ENCODE measurements at places on chromosomes 5 and 9.

GRCh38 chr5:154087260-154087659 is 48.5 kb downstream of the MFAP3 start:
- DNase-seq = no peak

- DNase-seq = no peak
These were observed 141.1 kb upstream of the TARS1 start for GRCh38 chr5:33299621-33300208.

DNA sequence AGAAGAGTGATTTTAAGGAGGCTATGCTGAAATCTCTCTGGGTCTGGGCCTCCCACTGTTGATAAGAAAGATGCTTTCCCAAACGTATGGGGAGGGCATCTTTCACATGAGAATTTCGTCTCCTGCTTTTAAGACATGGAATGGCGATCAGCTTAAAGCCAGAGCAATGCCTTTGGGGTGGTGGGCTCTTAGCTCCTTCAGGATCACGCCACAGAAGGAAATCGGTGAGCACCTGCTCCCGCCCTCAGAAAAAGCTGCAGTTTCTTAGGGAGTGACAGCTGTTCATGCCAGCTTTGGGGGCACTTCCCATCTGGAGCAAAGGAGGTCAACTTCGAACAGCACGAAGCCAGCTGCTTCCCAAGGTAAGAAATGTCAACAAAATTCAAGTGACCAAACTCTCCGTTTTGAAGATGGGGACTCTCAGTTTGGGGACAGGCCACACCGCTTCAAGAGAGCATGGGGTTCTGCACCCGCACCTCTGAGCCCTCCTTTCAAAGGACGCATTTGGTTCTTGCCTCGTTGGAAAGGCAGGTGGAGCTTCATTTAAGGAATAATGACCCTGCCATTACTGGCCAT is 39.0 kb downstream of the TRIP13 start:
- DNase-seq = peak; percentile 99

DNA sequence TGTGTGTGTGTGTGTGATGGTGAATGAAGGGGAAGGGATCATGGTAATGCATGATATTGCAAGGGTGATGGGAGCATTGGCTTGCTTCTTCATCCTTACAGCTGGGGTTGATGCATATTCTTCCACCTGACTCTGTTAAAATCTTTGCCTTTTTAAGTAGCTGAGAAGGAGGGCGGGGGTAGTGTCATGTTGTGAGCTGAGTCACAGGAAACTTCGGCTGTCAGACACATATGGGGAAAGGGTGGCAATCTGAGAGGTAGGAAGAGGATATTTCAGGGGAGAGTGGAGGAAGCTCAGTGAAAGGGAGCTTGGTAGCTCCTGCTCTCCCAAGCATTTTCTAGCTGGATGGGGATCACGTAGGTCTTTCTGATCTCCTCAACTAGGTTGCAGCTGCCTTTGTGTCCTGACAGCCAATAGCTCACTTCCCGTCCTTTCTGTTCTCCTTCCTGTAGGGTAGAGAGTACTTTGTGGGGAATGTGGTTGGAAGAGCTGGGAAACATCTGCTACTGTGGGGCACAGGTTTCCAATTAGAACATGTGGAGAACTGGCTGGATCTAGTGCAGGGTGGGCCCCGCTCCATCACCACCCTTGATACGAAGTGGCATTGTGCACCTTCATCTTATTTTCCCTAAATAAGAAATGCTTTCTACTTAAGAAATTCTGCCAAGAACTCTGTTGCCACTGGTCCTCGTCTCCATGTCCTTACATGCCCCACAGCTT is 18.1 kb upstream of the CLK4 start:
- DNase-seq = no peak

DNA sequence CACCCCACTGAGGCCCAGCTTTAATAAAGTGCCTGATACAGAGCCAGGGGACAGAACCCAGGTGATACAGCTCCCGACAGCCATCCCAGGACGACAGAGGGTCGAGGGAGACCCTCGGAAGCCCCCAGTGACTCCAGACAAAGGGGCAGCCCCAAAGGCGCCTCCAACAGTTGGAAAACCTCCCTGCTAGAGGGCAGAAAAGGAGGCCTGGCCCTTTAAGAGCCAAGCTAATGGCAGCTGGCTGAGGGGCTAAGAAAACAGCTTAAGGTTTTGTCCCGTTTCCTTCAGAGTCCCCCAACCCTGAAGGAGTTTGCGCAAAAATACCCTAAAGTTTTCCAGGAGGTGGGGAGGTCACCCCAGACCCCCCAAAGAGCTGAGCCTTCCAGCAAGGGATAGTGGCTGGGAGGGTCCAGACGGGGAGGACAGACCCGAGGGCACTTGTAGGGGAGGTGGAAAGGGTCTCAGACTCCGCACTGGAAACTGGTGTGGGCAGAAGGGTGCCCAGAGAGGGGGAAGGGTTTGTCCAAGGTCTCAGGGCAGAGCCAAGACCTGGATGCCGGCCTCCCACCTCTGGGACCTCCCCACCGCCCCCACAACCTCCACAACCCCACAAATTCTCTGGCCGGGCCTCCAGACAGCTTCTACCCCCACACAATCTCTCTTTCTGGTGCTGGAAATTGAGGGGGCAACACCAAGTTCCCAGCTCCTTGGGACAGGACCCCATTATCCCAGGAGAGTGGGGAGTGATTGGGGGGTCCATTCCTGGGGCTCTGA is 8.2 kb upstream of the AK1 start:
- DNase-seq = no peak

DNA sequence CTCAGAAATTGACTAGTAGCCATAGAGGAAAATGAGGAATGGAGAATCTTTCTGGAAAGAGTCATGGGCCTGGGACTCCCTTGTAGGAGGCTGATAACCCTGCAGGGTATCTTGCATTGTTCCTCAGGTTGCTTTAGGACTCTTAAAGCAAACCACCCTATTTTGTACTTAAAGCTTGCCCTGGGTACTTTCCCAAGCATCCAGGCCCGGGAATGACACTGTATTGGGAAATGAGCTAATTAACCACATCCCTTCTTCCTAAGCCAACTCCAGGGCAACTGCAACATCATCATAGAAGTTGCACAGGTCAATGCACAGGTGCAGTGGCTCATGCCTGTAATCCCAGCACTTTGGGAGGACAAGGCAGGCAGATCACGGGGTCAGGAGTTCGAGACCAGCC is 55.9 kb downstream of the UGCG start:
- DNase-seq = no peak

- no peak for DNase-seq
These were observed 177.8 kb downstream of the NFIB start for GRCh38 chr9:14136047-14136635.

GRCh38 chr9:127938298-127938690 is 640 bp upstream of the DPM2 start:
- no peak for DNase-seq

DNA sequence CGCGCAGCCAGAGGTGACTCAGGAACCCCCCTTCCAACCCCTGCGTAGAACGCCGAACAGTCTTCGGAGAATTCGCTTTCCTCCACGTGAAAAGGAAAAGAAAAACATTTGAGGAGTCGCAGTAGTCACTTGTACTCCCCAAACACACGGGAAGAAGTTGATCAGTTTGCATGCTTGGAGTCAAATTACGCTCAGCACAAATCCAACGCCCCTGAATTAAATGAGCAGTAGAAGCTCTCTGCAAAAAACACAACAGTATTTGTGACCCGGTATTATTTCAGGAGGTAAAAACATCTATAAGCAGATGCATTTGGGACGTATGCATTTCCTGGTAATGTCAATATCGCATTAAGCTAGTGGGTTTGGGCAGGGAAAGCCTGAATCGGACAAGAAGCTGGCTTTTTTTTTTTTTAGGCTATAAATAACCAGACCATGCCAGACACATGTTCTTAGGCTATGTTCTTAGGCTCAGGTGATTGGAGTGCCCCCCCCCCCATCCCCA is 854 bp upstream of the ARL15 start:
- peak; percentile 56 for DNase-seq

DNA sequence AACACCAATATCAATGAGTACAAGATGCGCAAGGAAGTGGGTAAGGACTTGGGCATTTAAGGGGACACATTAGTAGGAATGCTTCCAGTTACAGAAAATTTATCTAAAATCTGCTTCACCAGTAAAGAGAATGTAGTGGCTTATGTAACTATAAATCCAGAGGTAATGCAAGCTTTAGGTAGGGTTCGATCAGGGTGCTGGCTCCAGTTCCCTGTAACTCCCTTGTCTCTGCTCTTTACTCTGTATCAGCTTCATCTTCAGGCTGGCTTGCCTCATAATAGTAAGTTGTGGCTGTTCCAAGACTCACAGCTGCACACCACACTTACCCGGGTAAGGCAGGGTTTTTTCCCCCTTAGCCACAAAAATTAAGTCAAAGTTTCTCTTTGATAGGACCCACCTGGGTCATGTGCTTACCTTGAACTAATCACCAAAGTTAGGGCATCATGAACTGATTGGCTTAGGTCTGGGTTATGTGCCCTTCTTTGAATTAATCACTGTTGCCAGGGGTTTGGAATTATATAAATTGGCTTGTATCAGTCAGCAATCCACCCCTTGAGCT is 35.5 kb downstream of the ARHGEF37 start:
- no peak for DNase-seq

- DNase-seq = no peak
These were observed 293.3 kb downstream of the FANCC start for GRCh38 chr9:95024097-95024671.

DNA sequence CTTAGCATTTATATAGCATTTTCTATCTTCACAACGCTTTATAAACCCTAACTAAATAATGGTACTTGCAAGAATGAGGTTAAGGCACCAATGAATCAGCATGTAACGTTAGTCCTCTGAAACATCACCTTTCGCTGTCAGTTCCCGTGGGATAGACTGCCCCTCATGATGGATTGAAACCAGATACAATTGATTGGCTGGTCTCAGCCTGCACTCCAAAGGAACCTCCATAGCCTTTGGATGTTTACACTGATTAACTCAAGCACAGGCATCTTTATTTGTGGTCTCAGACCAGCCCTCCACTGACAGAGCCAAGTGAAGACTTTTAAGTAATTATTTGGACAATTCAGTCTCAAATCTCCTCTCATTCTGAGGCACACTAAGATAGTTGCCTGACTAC is 1339.4 kb upstream of the WWC1 start:
- no peak for DNase-seq

DNA sequence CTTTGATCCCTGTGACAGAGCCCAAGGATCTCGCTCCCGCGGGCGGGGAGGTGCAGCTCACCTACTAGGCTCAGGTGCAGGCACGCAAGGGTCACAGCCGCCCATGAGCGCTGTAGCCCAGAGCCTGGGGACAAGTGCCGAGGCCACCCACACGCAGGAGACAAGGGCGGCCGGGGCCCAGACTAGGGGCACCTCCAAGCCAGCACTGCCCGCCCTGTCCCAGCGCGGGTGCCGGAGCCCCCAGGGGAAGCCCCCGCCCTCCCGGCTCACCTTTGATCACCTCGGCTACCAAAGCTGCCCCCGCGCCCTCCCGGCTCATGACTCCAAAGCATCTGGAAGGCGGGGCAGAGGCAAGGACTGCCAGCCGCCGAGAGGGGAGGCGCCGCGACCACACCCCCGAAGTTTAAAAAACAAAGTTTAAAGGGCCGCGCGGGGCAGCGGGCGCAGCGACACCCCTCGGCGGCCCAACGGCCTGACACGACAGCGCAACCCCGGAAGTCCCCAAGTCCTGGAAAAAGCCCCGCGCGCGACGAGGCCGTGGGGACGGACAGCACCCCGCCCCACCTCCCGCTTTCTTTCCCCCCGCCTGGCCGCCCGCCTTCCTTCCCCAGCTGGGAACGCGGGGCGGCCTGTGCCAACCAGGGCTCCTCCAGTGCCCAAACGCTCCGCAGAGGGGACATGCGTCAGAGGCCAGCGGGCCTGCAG is 53.0 kb downstream of the CDC14B start:
- DNase-seq = peak; percentile 51

DNA sequence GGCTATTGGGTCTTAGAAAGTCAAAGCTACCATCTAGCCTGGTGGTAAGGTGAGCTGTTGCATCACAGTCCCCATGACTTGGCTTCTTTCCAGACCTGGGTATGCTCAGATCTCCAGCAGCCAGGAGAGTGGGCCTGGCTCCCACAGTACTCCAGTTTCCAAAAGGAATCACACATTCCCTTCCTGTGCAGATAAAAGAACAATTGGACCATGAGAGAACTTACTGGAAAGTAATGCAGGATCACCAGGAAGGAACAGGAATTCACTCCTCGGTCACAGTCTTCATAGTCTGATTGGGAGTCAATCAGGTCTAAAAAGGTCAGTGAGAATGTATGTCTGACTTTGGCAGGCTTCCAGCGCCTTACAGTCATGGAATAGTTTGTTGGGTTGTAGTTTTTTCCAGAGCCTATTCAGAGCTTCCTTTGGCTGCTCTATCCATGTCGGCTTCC is 47.8 kb upstream of the CD180 start:
- no peak for DNase-seq

DNA sequence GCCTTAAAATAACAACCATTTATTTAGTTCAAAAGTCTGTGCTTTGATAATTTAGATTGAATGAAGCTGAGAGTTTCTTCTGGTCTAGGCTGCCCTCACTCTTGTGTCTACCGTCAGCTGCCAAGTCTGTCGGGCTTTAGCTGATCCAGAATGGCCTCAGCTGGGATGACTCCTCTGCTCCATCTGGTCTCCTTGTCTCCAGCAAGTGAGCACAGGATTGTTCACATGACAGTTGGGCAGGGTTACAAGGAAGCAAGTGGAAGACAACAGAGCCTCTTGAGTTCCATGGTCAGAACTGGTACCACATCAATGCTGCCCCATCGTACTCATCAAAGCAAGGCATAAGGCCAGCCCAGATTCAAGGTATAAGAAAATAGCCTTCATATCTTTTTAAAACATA is 9.0 kb downstream of the HTR1A start:
- peak; percentile 29 for DNase-seq

DNA sequence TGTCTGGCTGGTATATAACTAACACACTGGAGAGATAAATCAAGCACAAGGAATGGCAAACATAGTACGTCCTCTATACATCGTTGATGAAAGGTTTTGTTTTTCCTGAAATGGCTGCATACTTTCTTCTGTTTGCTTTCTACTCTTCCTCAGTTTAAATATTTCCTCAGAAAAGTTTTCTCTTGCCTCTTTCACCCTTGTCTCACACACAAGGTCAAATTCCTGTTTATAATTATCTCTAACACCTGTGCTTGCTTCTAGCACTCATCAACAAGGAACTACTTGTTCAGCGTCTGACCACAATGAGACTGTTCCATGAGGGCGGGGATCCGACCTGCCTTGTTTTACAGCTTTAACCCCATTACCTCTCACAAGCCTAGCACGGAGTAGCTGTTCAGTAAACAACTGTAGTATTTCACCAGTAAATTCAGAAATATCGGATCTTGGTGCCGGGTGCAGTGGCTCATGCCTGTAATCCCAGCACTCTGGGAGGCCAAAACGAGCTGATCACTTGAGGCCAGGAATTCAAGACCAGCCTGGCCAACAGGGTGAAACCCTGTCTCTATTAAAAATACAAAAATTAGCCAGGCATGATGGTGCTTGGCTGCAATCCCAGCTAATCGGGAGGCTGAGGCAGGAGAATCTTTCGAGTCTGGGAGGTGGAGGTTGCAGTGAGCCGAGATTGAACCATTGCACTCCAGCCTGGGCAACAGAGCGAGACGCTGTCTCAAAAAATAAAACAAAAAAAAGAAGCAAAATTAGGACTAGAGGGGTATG is 37.0 kb downstream of the NR6A1 start:
- DNase-seq = no peak

- no peak for DNase-seq
These were observed 804.6 kb upstream of the DMAC1 start for GRCh38 chr9:8604201-8604600.
